ENCODE measurements at places on chromosomes 5 and 9.

DNA sequence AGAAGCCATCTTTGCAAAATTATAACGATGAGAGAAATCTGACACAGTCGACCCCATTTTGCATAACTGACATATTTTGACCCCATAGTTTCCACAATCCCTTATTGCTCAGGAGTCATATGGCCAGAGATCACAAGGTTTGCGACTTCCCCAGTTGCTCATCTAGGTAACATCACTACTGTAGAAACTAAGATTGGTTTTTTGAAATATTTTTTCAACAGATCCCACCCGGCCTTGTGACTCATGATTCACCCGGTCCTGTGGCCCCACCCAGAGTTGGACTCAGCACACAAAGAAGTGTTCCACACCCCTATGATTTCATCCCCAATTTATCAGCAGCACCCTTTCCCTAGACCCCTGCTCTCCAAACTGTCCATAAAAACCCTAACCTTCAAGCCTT, 50.2 kb downstream of the TIMD4 start:
- no peak for DNase-seq

GRCh38 chr9:99220011-99220410, 1.7 kb downstream of the ALG2 start:
- DNase-seq, result no peak

DNA sequence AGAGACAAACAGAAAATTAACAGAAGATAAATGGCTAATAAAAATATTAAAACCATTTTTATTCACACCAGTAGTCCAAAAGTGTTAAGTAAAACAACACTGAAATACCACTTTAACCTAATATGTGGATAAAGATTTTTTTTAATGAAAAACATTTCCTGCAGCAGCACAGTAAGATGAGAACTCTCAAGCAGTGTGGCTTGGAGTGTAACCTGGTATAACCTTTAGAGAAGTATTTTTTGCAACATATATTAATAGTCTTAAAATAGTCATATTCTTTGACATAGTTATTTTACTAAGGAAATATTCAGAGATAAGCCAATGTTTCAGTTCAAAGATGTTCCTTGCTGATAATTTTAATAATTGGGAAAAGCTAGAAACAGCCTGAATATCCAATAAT, 644.4 kb downstream of the PDE4D start:
- DNase-seq, result no peak

GRCh38 chr5:28380167-28380566, 1341.8 kb upstream of the CDH9 start:
- DNase-seq, result no peak

DNA sequence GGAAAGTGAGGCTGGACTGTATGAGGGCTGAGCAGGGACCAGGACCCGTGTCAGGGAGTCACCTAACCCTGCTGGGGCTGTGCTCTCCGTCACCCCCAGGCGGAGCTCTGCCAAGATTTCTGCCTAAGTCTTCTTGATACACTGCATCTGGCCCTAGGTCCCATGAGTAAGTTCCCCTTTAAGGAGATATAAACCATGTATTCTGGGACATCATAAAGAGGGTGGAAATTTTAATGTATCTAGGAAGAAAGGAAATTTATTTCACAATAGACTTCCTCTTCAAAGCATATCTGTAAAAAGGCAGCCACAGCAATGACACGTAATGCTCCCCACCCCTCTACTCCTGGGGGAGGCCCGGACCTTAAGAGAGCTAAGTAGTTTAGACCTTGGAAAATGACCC, 183.4 kb downstream of the FBXL7 start:
- DNase-seq, result no peak
